ENCODE measurements at places on chromosomes 1 and 21.

DNA sequence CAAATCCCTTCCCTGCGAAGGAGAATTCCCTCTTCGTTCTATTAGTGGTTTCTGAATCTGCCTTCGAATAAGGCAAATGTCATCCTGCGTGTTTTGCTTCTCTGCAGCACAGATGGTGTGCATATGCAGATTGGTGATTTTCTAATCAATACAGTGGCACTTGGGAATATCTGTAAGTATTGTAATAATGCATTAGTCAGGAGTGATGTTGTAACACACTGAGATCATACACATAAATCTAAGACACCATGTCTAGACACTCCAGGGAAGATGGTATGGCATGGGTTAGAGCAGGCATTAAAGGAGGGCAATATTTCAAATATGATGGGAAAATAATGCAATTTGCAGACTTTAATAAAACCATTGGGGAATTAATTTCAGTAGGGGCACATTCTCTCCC lies 513.2 kb upstream of the PTBP2 start:
- DNase-seq, result no peak

- DNase-seq, result peak; percentile 72
Measured at GRCh38 chr1:20483833-20484518, 2.0 kb downstream of the CAMK2N1 start.

DNA sequence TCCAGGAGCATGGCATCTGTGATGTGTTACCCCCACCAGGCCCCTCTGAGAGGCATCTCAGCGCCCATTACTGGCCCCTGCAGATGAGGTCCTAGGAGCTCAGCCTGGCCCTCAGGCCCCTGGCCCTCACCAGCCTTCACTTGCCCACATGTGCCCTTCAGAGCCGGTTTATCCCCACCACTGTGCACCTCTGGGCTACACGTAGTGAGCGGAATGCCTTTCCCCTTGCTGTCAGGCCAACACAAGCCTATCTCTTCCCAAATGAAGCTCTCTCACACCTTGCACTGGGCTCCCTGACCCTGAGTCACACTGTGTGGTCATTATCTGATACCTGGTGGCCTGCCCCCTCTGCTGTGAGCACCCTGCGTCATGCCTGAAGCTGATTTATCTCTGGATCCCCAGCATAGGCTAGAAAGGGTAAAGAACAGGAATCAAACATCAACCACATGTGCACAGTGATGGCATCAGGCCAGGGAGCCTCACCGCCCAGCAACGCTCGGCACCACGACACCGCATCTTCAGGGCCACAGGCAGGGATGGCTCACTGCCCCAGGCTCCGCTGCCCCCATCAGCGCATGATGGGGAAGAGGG lies 49.1 kb downstream of the GLIS1 start:
- DNase-seq, result no peak

DNA sequence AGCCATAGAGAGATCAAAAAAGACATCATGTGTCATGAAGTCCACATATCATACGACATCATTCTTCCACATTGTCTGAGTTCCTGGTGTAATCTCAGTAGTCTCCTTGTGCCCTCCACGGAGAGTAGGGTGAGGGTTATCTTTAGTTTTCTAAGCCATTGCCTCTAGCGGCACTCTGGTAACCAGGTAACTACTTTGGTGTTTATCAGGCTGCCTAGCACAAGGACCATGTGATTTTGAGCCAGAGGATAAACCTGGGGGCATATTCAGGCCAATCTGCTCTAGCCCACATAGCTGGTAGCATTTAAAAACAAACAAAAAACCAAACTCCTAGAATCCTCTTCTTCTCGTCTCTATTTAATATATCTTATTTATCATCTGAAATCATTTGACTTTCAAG lies 147.4 kb downstream of the GDAP2 start:
- no peak for DNase-seq

DNA sequence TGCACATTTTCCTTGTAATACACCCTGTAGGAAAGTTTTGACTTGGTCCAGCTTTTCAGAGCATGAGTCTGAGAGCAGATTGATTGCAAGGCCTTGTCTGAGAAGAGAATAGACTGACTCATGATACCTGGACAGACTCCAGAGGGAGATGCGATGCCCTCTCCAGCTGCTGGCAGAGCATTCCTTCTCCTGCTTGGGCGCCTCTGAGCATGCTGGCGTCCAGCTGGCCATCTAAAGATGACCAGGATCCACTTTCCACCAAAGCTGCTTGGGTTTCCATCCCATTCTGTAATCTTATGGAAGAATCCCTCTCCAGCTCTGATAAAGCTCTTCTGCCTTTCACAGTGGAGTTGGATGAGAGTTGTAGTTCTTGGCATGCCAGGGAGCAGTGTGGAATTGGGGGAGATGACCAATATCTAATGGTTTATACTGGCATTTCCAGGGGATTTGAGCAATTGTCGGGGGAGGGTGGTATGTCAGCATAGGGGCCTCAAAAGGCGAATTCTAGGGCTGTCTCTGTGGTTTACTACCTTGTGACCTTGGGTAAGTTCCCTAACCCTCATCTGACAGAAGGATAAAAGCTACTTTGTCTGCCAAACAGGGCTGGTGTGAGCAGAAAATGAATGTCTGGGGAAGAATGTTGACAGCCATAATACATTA lies 19.5 kb downstream of the SZRD1 start:
- no peak for DNase-seq

DNA sequence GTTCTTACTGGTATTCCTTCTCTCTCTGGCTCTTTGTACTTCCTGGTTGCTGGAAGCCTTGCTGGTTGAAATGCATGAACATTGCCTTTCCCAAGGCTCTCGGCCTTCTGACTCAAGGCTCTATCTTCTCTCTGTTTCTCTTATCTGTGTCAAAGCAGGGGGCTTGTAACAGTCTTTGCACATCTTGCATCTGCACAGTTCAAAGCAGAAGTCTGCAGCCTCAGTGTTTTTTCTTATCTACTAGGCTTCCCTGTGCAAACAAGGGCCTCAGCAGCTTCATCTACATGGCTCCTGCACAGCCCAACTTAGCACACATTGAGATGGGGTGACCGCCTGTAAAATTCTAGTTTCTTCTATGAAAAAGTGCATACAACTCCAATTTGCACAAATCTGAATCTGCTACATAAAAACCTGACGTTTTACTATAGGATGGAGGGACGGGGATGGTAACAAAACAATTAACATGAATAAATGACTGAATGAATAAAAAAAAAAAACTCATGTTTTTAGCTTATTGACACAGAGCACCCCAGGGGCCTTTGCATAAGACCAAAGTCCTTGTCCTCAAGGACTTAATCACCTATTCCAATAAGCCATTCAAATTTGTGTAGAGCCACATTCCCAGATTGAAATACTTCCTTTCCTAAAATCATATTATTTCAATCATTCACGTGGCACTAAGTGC lies 458.3 kb downstream of the LMO4 start:
- no peak for DNase-seq

- no peak for DNase-seq
Measured at GRCh38 chr1:223836586-223836985, 9.2 kb downstream of the TP53BP2 start.

GRCh38 chr1:116569381-116569670 lies 1.5 kb downstream of the CD58 start:
- no peak for DNase-seq

DNA sequence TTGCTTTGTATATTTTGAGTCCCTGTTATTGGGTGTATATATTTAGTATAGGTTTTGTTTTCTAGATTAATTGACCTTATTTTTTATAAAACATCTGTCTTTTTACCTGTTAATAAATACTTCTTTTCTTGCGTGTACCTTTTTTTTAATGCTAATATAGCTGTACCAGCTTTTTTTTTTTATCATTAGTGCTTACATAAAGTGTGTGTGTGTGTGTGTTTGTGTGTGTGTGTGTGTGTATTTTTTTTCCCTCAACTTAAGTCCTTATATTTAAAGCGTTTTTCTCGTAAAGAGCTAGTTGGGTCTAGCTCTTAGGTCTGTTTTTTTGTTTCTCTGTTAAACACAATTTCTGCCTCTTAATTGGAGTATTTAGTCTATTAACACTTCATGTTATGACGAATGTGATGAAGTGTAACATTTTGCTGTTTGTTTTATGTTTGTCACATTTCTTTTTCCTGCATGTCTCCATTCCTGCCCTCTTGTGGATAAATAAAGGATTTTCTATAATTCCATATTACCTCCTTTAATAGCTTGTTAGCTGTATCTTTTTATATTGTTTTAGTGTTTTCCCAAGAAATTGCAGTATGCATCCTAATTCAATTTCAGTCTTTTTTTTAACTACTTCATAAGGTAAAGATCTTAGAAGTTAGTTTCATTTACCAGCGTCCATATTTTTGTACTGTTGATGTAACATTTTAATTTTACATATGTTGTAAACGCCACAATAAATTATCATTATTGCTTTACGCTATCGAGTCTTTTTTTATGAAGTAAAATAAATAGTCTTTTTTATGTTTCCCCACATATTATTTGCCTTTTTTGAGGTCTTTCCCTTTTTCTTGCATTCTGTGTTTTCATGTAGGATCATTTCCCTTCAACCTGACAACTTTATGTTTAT lies 4.3 kb downstream of the PRMT2 start:
- no peak for DNase-seq

GRCh38 chr1:10604966-10605365 lies 130.2 kb downstream of the PEX14 start:
- no peak for DNase-seq

- DNase-seq, result no peak
Measured at GRCh38 chr1:14466006-14466405, 132.5 kb upstream of the KAZN start.

DNA sequence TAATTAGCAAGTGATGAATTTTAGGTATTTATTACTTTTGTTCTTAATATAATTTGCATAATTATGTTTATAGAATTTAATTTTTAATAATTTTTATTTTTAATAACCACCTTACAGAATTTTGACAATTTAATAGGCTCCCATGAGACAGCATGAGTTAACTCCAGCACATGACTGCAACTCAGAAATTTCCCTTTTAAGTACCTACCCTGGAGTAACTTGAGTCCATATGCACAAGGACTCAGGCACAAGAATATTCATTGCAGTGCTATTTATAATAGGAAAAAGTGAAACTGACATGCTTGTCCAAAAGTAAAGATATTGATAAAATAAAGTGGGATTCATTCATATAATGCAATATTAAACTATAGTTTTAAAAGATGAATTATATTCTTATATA lies 54.1 kb upstream of the C1orf53 start:
- no peak for DNase-seq

DNA sequence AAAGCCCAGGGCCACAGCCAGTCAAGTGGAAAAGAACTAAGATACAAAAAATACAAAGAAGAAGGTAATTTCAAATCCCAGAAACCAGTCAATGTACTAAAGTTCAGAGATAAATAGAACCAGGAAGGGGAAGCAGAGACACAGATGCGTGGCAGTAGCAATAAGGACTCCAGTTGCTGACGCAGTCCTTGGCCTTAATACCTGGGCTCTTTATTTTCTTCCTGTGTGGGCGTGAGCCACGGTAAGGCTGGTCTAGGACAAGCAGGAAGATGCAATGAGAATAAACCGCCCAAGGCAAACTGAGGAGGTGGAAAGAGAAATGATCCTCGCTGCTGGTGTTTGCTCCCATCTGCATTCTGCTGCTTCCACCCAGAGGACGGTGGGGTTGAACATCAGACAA lies 65.6 kb upstream of the PLXNA2 start:
- DNase-seq, result no peak

GRCh38 chr1:94727846-94728715 lies 92.1 kb upstream of the SLC44A3 start:
- DNase-seq, result no peak

GRCh38 chr1:204927673-204928641 lies 57.3 kb downstream of the NFASC start:
- DNase-seq, result no peak

DNA sequence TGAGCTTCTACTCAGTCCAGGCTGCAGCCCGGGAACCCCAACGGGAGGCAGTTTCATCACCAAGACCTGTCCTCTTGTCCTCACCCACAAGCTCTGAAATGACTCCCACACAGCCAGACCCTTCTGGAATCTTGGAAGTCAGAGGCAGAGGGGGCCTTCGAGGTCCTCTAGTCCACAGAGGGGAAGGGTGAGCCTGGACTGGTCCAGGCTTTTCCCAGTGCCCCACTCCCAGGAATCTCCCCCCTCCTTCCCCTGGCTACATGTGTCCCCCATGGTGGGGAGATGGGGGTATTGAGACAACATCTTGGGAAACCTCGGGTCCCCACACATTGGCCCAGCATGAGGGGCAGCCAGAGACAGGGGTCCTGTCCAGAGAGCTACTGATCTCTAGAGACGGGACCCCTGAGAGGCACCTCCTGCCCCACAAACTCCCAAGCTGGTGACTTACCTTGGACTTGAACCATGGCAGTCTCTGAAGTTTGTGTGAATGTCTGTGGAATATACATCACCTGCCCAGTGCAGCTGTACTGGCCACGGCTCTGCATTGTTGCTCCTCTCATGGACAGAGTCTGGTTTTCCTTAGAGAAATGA lies 19.4 kb upstream of the SLAMF9 start:
- DNase-seq, result no peak

DNA sequence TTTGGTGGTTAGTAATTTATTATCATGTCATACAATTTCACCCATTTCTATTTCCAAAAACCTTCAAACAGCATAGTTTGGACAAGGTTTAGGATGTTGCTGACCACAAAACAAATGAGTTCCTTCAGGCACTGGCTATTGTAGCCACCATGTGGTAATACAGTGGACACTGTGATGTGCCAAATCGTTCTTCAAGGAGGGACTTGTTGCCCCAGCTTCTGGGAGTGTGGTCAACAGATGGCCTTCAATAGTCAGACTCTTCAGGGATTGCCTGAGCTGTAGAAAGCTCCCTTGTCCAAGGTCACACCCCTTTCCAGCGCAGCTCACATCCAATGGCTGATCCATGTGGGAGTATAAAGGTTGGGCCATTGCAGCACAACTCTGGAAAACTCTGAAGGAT lies 2.6 kb downstream of the PDE4B start:
- no peak for DNase-seq

All from SK-N-DZ (cell line).